Stimulated activated CD8-positive, alpha-beta memory T cell treated with anti-CD3 and anti-CD28 coated beads, Interleukin-7, amount 100 ng/mL, for 4 hours (primary cell): ENCODE measurements at places on chromosomes 1 and 21.

GRCh38 chr1:39139723-39140360 is 64.7 kb upstream of the MACF1 start:
- DNase-seq: no peak

DNA sequence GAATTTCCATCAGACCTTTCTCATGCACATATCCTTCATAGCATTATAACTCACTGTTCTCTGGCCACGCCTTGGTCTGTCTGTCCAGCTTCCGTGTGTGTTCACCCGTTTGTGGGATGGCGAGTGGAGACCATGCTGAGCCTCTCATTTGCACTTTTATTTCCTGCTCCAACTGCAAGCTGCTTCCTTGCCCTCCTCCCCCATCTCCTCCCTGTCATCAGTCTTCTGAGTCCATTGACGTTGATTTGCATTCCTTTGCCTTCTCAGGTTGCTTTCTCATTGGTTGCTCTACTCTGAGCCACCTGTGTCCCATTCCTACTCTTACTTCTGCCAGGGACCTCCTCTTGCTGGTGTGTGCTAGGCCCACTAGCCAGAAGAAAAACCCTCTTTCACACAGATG is 146.4 kb downstream of the NOS1AP start:
- no peak for DNase-seq

- DNase-seq: no peak
Measured at GRCh38 chr1:55235722-55236121, 20.6 kb upstream of the USP24 start.

- no peak for DNase-seq
Measured at GRCh38 chr1:175192111-175192629, 406 bp downstream of the KIAA0040 start.

DNA sequence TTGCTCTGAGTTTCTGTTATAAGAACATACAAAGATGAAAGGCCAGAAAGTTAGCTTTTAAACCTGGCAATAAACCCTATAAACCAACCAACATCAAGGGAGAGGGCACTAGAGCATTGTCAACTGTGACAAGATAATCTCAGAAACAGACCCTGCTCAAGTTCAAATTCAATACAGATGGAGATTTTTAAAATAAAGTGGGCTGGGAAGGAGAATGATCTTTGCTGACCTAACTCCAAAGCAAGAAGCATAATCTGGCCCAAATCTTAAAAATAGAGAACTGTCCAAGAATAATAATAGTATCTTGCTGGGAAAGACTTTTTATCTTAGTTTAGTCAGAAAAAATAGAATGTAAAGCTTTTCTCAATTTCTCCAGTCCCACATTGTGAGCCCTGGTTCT is 485.5 kb downstream of the DISC1 start:
- DNase-seq: no peak

DNA sequence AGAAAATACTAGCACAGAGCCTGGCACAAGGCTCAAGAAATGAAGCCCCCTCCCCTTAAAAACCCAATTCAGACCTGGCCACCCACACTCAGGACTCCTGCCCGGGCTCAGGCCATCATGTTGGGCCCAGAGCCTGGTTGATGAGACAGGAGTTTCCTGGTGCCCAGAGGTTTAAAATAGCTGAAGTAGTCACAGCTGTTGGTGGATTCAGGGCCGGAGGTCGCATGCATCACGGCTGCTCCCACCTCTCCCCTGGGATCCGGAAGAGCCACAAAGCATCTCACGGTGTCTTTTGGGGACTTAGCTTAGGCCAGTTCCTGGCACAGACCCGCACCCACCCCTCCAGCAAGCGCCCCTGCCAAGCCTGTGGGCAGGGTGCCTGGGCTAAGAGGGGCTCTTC is 2.6 kb upstream of the PADI2 start:
- DNase-seq: no peak

DNA sequence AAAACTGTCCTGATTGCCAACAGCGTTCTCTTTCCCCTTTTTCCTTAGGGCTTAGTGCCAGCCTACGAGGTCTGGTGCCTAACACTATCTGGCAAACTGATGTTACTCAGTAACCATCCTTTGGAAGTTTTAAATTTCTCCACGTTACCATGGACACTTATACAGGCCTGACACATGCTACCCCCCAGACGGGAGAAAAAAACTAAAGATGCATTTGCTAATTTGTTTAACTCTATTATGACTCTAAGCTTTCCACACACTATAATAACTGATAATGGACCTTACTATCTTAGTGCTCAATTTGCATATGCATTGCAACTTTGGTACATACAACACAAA is 36.8 kb downstream of the CLCA1 start:
- DNase-seq: no peak

DNA sequence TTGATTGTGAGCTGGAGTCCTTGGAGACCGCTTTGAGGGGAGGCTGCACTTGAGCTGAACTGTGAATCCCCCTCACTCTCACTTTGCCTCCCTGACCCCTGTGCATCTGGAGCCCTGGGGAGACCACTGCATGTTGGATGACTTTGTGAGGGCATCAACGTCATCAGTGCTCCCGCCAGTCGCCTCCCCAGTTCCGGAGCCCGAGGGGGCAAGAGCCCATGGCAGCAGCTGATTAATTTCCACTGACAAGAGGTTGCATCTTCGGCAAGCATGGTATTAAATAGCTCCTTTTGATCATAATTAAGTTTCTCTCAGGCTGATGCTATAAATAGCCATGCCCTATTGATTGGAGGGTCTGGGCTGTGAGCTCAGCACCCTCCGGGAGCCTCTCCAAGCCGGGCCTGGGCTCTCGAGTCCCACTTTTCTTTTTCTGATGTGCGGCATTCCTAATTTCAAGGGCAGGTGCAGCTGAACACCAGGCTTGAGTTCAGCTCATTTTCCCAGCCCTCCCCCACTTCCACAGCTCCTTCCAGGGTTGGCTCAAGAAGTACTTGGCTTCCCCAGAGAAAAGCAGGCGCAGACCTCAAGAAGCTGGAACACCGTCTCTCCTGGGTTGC is 33.2 kb downstream of the KCND3 start:
- DNase-seq: no peak
